Activated effector memory CD4-positive, alpha-beta T cell treated with Interleukin-2 at 50 U/mL for 16 hours (primary cell): ENCODE measurements at places on chromosomes 5 and 9.

GRCh38 chr5:54828151-54828550 is 157.2 kb downstream of the ESM1 start:
- no peak for DNase-seq

DNA sequence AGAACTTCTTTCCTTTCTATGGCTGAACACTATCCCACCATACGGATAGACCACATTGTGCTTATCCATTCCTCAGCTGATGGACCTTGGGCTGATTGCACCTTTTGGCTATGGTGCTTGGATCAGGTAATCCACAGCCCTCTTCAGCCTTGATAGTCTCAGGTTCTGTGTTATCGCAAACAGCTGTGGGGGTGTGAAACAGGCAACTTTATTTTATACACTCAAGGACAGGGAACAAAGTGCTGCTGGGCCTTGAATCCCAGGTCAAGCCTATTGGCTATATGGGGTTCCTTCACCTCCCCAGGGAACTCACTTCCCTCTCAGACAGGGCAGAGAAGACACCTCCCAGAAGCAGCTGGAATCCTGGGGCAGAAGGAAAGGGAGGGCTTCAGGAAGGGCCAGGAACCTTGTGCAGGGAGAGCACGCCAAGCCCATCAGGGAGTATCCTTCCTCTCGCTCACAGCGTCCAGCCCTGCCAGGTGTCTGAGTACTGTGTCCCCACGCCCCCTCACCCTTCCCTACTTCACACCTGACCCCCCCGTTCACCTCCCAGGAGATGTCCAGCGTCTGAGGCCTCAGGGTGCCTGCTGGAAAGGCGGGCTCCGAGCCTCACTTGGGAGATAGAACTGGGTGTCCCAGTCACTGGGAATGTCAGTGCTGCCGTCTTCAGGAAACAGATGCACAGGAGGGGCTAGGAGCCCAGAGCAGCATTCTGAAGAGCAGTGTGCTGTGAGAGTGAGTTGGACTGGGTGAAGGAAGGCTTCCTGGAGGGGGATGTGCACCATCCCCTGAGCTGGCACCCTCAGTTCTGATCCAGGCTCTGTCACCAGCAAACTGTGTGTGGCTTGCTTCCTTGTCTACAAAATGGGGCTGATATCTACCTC is 32.8 kb downstream of the AFAP1L1 start:
- no peak for DNase-seq

GRCh38 chr5:79924936-79925893 is 65.8 kb downstream of the MTX3 start:
- no peak for DNase-seq

GRCh38 chr5:151173711-151174611 is 16.4 kb upstream of the ANXA6 start:
- DNase-seq, result no peak

DNA sequence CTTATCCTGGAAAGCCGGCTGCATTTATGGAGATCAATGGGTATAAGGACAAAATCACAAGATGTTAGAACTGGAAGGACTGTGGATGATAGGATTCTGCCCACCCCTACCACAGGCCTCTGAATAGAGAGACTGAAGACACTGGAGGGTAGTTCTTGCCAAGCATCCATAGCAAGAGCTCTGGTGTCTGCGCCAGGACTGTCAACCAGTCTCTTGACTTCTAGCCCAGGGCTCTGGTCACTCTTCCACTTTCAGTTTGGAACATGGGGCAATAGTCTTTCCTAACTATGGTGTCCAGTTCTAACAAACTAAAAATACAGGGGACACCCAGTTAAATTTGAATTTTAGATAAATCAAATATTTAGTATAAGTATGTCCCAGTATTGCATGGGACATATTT is 23.4 kb downstream of the LARP1 start:
- no peak for DNase-seq

GRCh38 chr9:105967797-105968196 is 273.5 kb downstream of the TMEM38B start:
- DNase-seq, result no peak

GRCh38 chr5:137605411-137605810 is 106.3 kb upstream of the SPOCK1 start:
- no peak for DNase-seq

GRCh38 chr5:168651648-168652047 is 72.5 kb upstream of the PANK3 start:
- DNase-seq, result no peak

DNA sequence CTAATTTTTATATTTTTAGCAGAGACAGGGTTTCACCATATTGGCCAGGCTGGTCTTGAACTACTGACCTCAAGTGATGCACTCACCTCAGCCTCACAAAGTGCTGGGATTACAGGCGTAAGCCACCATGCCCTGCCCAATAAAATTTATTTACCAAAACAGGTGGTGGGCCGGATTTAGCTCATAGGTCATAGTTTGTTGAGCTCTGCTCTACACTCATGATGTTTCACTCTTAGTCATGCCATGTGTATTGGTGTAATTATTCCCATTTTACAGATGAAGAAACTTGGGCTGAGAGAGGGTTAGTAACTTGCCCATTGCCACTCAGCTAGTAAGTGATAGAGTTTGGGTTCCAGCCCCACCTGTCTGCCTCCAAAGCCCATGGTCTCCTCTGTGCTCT is 93.1 kb upstream of the WWC1 start:
- no peak for DNase-seq

- DNase-seq, result no peak
Observed at GRCh38 chr9:124281931-124282371, 24.2 kb downstream of the NEK6 start.
